ENCODE measurements at places on chromosomes 4 and X. TPM values are rescaled to one million over a fixed set of nuclear protein-coding genes. Genes with fewer than 3 reads are reported as not detected.

DNA sequence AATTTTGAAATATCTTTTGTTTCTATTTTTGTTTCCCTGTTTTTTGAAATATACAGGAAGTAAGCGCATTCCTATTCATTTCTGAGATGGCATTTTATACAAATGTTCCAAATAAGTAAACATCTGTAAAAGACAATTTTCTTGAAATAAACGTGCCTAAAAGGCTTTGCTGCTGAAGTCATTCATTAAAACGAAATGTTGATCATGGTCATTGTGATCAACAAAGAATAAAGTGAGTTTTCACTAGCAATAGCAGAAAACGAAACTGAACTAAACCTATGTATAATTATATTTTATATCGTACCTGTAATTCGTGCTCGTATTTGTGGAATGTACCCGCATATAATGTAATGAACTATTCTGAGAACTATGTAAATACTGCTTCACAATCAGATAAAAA lies 221.2 kb downstream of the MGST2 start:
- peak; percentile 15 for DNase-seq

GRCh38 chrX:63784902-63785707 lies at the start of gene ARHGEF9:
ARHGEF9 (minus strand) TSS chrX:63785214; CDS start chrX:63785145, 69 bp downstream.
- DNase-seq, result peak; percentile 21

GRCh38 chrX:19968276-19968675 lies 22.6 kb downstream of the BCLAF3 start:
- no peak for DNase-seq

DNA sequence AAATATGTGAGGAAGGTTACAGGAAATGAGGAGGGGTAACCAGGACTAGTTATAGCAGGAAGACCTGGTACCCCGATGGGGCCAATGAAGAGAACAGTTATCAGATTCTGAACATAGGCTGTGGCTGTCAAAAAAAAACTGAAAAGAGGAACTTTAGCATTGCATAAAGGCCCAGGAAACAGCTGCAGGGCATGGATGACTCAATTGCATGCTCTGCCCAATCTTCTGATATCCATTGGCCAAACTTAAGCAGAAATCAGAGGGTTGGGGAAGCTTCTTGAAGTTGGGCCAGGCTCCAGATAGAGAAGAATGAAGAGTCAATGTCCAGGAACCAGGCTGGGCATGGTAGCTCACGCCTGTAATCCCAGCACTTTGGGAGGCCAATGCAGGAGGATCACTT lies 1222.4 kb upstream of the PRKX start:
- DNase-seq, result no peak

DNA sequence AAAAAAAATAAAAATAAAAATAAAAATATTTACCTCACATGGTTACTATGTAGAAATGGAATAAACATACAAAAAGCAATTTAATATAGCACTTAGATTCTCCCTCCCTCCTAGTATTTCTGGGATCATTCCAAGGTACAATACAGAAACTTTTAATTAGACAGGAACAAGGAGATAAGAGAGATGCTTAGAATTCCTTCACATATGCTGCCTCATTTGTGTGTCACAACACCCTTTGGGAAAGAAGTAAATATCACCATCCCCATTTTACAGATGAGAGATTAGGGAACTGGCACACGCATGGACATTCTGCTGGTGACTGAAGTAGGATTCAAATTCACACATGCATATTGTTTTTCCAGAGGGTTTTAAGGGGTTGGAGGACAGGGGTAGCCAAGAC lies 164.2 kb downstream of the APBB2 start:
- DNase-seq, result no peak

DNA sequence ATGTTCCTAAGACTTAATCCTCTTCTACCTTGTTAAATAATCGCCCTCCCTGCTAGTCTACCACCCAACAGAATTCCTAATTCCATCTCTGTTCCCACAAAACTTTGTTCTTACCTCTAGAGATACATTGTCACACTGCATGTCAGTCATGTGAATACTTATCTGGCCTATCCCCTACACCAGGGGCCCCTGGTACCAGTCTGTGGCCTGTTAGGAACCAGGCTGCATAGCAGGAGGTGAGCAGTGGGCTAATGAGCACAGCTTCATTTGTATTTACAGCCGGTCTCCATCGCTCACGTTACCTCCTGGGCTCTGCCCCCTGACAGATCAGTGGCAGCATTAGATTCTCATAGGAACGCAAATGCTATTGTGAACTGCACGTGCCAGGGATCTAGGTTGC lies 73.9 kb downstream of the APBB2 start:
- no peak for DNase-seq

GRCh38 chr4:16192631-16193518 lies 33.4 kb downstream of the TAPT1 start:
- no peak for DNase-seq

DNA sequence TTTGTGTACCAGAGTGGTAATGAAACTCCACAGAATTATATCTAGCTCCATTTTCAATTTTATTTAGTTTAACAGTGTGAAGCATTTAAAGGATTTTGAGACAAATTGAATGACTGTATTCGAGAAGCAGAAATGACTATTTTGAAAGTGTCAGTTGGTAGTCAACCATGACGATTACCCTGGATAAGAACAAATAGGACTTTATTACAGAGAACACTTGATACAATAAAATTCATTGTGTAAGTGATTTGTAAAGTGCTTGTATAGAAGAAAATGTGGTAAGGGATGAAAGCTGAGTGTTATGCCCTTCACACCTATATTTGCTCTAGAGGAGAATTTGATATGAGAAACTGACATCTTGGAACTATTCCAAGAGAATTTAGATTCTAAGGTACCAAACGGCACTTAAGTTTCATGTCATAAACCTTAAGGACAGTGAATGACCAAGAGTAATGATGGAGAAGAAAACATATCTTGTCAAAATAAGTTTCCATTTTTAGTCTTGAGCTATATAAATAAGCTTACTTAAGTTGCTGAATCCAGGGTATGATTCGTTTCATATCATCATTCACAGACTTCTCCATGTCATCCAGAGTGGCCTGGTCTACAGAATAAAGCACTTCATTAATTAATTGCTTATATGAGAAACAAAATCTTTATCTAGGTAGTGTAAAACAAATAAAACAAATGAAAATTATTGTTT lies 34.6 kb downstream of the MED14 start:
- no peak for DNase-seq

DNA sequence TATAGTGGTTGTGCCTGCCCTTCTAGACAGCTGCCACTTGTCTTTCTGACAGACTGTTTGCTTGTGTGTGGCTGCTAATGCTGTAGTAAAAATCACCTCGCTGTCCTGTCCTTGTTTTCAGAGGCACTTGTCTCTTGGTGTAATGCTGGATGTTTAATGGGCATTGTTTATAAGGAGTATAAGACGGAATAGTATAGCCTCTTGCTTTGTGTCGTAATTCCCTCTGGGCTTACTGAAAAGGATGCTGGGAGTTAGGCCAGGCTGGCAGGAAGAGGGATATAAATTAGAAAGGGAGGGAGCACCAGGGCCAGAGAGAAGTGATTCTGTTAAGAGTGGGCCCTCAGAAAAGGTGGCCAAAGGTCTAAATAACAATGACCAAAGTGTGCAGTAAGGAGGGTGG lies 29.0 kb downstream of the NHS start:
- no peak for DNase-seq

DNA sequence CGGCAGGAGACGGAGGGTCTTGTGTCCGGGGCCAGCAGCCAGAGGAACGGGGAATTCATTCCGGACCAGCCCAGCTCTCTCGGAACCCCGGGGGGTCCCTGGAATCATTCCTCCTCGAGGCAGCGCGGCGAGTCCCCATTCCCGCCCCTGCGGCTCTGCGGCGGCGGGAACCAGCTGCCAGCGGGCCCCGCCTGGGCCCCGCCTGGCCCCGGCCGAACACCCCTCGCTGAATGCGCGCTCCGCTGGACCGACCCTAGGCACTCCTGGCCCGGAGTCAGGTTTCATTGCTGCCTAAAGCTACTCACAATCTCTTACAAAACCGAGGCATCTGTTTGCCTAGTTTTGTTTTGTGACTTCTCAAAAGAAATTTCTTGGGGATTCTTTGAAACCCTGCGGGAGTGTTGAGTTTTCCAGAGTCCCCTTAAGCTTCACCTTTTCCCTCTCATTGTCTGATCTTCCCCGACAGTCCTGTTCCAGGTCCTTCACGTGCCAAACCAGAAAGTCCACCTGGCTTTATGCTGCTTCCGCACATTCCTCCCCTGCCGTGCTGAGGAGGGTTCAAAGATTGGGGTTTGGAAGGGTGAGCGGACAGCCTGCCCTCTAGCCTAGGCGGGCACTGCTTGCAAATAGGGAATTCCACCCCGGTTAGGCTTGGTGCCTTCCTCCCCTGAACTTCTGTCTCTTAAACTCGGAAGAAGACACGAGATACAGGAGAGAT lies 789 bp downstream of the ARHGAP10 start:
- DNase-seq, result no peak

- DNase-seq, result peak; percentile 50
These were observed 930 bp downstream of the ZNF718 start for GRCh38 chr4:125091-125771.

DNA sequence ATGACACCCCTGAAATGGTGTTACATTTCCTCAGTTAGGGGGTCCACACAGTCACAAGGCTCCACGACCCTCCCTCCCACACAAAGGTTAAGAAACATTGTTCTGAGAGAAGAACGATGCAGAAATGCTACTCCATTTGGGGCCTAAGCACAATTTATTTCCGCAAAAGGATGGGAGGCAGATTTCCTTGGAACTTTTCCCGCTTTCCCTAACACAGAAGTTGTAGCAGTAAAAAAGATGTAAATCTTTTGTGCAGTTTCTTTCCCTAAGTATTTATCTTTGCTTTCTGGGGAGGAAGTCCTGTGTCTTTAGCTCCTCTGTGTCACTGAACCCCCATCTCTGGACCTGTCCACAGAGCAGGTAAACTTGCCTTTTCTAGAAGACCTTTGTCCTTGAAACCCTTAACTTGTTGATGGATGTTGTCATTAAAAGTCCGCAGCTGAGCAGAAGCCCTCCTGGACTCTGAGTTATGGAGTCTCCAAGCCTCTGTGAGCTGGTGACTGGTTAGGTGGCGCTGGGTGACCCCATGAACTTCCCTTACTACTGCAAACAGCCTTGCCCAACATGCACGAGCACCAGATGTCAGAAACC lies 67.2 kb upstream of the SHISA3 start:
- DNase-seq, result no peak

GRCh38 chr4:125049711-125050110 lies 265.0 kb upstream of the FAT4 start:
- no peak for DNase-seq

DNA sequence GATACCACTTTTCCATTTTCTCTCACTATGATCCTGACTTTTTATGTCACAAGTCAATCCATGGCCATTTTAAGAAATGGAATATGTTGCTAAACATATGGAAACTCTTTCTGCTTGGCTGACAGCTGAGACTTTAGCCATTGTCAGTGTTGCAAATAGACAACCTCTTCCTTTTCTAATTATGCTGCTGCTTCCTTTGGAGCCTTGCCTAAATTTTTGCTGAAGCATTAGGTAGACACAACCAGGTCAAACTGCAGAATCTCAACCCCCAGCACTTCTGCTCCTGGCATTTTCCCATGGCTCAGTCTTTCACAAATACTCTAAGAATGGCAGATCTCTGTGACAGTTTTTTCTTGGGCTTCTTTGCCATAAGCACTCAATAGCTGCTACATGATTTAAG lies 543.3 kb downstream of the GRID2 start:
- DNase-seq, result peak; percentile 93

DNA sequence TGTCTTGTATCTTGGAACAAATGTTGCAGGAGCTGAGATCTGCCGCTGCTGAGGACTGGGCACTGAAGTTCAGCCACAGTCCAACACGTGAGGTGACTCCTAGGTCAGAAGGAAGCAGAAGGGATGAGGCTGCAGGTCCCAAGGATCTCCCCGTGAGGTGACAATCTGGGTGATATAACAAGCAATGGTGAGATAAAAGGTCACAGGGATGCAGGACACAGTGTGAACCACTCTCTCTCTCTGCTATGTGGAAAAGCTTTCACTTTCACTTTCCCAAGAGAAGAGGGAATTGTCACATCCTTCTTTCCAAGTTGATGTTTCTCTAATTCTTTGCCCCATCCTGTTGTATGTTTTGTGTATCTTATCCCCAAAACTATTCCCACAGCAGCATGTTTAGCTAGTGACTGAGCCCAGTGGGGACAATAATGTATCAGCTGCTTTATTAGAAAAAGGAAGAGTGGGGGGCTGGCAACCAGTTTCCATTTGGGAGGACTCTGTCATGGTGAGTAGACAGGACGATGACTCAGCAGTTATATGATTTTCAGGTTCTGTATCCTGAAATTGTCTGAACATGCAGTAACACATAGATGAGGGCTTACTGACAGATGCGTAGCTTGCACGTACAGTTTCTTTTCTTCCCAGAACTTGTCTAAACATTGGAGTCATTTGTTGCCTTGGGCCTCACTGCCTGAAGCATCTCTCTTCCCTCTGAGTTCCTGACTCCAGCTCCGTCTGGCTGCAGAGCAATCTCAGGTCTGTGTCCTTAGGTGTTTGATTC lies 1415.8 kb upstream of the TENM3 start:
- peak; percentile 52 for DNase-seq

DNA sequence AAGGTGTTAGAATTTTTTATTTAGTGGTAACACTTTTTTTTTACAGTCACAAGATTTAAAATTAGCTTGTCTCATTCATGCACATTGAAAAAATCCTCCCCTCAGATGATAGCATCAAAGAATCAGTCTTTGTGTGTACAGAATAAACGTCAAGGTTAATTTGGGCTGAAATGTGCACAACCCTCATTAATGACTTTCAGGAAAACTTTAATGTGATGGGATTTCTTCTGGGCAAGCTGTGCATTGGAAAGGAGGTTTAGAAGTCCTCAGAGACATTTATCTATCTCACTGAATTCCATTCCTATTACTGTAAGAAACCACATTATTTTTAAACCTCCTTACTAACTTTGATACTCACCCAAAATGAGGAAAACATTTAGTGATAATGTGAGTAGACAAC lies 88.2 kb upstream of the TECRL start:
- no peak for DNase-seq

Gene MAD2L1
- total RNA-seq, result 110 TPM

Gene RAP1GDS1
- 71.2 TPM for total RNA-seq

Gene BEX3
- 525 TPM for total RNA-seq

Gene PHOX2B
- total RNA-seq, result not detected

Gene FAM114A1
- total RNA-seq, result 9.2 TPM

Gene TMPRSS11E
- not detected for total RNA-seq

Gene HSD17B13
- total RNA-seq, result not detected

Gene AREG
- total RNA-seq, result not detected

Gene HTATSF1
- total RNA-seq, result 26.3 TPM

Gene EDA2R
- 5.8 TPM for total RNA-seq

Gene BEX2
- total RNA-seq, result 101 TPM

Gene ABLIM2
- 0.37 TPM for total RNA-seq

Gene KCNIP4
- total RNA-seq, result not detected

Gene NPY1R
- total RNA-seq, result not detected
